Stimulated activated CD8-positive, alpha-beta memory T cell treated with anti-CD3 and anti-CD28 coated beads, Interleukin-7, amount 100 ng/mL, for 1 hour (primary cell): ENCODE measurements at places on chromosomes 3 and 15.

- DNase-seq: no peak
Observed at GRCh38 chr3:194313560-194314387, 37.4 kb downstream of the CPN2 start.

- no peak for DNase-seq
Observed at GRCh38 chr3:108879915-108880314, 57.3 kb downstream of the TRAT1 start.

DNA sequence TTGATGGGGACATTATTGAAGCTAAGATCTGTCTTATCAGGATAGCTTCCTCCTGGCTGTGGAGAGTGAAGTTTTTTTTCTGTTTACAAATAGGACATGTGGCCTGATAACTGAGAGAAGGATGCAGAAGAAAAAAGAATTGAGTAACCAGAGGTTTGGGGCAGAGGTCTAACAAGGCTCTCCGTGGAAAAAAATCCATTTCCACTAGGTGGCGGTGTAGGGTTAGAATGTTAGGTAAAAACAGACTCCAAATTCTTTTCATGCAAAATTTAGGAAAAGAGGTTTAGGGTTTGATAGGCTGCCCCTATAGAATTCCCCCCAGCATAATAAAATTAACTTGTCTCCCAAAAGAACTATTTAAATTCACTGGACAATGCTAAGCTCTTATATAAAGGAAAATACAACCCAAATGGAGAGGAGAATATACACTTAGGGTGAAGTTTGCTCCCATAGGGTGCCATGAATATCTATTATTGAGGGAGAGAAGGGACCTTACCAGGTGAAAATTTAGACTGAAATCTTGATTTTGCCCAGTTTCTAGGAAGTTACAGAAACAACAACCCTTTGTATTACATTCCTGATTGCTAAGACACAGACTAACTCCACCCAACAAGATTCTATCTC is 1560.4 kb downstream of the OTOL1 start:
- DNase-seq: no peak

DNA sequence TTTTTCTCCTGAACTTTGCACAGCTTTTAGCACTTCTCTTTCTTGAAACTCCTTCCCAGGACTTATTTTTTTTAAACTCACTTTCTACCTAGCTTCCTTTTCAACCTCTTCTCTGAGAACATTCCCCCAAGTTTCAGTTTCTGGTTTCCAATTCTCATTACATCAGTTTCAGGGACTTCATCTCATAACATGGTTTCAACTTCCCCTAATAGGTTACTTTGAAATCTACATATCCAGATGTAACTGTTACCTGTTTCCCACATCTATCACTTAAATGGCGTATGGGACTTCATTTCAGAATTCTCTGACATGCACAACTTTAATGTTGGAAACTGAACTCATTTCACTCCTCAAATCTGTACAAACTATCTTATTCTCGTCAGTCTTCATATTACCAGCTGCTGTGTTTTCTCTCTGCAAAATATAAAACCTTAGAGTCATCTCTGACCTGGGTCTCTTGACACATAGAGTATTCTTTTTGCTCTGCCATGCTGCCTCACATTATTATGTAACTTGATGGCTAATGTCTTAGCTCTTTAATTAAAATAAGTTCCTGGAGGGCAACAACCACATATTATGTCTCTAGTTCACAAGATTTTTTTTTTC is 58.4 kb downstream of the NME9 start:
- no peak for DNase-seq

DNA sequence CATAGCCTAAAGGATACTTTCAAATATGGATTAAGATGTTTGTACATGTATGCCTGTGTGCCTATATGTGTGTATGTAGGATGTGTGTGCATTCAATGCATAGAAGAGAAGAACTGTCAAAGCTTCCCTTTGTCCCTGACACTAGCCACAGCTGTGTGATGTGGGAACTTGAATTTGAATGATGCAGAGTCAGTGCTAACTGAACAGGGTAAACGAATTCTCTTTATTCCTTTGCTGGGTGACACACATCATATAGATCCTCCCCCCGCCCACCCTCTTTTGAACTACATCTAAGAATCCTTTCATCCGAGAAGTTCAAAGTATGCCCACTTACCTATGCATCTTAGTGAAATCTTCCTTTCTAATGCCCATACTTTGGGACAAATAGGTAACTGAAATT is 228.3 kb downstream of the GAP43 start:
- no peak for DNase-seq

GRCh38 chr3:33016846-33017405 is 65.5 kb downstream of the CCR4 start:
- DNase-seq: no peak

- DNase-seq: no peak
Observed at GRCh38 chr3:94082391-94082937, 19.6 kb downstream of the NSUN3 start.

DNA sequence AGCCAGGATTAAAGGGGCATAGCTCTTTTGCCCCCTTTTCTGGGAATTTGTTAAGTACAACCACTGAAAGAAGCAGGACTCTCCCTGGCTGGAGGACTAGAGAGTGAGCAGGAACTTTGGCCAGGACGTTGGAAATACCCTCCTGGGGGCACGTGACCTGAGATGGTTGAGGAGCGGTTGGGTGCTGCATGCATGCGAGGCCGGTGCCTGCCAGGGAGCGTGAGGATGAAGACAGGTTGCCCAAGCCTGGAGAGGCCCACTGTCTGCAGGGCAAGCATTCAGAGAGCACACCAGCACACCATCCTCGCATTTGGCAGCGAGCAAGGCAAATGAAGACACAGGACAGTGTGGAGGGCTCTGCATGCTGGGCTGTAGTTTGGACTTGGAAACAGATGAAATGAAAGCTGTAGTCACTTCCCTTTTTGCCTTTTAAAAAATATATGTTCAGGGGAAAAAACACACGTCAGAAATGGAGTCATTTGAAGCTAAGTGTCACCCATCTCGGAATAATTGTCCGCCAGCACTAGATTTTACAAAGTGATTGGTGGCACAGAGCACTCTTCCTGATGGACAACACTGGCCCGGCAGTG is 217.6 kb downstream of the SLCO3A1 start:
- DNase-seq: no peak

DNA sequence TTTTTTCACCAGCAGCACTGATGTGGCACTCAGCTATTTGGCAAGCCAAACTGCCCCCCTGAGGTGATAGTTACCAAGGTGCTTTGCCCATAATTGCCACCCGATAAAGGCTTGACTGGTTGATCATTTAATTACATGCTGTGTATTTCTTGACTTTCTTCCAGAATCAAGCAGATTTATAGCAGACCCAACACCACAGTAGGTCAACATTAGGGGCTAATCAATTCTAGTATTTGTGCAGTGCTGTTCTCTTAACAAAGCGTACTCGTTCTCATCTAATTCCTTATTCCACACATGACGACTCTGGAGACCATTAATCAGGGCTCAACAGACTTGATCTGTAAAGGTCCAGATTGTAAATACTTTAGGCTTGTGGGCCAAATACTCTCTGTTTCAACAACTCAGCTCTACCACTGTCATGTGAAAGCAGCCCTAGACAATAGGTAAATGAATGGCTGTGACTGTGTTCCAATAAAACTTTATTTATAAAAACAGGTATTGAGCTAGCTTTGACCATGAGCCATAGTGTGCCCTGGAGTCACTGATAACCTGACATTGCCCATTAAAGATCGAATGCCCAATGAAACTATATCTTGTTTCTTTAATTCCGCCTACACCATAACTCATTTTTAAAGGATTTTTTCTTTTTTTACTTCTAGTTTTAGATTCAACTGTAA is 119.1 kb upstream of the TMC3 start:
- DNase-seq: no peak

DNA sequence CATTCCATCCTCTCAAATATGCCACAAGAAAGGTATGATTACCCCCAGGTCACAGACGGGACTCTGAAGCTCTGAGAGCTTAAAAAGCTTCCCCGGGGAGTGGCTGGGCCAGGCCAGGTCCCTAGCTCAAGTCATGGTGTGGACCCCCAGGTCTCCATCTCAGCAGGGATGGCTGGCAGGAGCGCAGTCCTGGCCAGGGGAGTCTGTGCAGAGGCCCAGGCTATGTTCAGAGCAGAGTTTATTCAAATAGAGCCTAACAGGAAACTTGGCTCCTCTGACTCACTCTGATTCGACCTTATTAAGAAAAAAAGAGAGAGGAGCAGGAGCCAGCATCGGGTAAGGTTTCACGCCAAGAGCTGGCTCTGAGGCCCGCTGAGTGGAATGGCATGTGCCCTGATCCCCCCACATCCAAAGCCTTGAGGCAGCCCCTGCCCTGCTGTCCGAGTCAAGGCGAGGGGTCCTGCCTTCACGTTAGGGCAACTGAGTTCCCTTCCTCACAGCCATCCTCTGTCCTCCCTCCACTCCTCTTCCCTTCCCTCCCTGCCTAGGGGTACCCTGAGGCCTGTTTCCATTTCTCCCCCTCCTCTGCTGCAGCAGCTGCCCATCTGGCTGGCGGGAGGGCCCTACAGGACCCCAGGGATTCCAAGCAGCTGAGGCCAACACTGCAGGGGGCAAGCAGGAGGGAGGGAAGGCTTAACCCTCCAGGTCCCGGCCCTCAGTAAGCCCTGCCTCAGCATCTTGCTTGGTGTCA is 1.9 kb upstream of the LOXL1 start:
- DNase-seq: no peak

GRCh38 chr3:139715166-139715565 is 37.4 kb upstream of the NMNAT3 start:
- no peak for DNase-seq

GRCh38 chr15:41965441-41966413 is 6.6 kb downstream of the EHD4 start:
- no peak for DNase-seq

DNA sequence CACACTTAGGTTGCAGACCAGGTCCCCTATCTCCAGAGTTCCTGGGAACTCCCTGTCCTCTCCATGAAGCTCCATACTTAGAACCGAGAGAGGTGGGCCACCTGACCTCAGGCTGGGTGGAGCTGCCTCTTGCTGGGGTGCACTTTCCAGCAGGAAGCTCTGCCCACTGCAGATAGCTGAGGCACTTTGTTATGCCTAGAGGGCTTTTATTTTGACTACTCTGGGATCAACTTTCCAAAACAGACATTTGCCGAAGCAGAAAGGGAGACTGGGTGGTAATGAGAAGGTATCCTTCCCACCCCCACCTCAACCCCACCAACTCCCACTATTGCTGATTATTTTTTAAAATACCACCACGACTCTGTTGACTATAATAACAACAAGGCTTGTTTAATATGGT is 54.7 kb downstream of the CLDN11 start:
- no peak for DNase-seq

DNA sequence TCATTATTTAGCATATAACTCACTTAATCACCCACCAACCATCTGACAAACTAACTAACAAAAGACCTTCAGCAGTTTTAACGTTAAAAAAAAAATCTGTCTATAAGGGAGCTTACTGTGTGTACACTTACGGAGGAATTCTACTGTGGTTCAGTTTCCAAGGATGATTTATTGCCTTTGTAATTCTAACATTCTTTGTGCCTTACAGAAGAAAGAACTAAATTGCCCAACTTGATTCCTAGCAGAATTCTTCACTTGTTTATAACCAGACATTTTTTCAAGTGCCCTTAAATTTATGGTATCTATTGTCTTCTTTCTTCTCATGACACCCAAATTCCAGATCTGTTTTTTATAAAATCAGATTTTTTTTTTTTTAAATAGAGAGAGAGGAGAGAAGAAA is 119.7 kb upstream of the IGSF10 start:
- DNase-seq: no peak

GRCh38 chr3:133962849-133963248 is 66.9 kb downstream of the SLCO2A1 start:
- DNase-seq: no peak

GRCh38 chr3:195071916-195072820 is 198.8 kb downstream of the XXYLT1 start:
- no peak for DNase-seq

- no peak for DNase-seq
Observed at GRCh38 chr15:62050115-62050514, 10.1 kb downstream of the VPS13C start.

GRCh38 chr15:59321000-59321689 is 51.5 kb downstream of the MYO1E start:
- DNase-seq: no peak

- DNase-seq: no peak
Observed at GRCh38 chr3:124113485-124113884, 121.6 kb upstream of the ROPN1 start.

DNA sequence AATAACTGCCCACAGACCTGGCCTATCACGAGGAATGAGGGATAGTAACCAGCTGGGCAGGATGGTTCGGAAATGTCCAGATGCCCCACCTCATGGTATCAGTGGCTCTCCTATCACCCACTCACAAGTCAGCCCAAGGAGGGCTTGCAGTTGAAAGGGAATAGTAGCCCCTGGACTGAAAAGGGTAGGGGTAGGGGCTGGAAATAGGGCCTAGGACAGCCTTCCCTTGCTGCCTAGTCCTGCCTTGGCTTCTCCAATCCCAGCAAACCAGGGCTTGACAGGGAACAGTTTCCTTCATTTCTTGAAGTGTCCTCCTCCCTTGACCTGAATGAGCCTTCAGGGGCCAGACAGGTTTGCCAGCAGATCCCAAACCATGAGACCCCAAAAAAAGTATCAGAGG is 1.2 kb upstream of the CACNA2D2 start:
- DNase-seq: no peak

- no peak for DNase-seq
Observed at GRCh38 chr15:86568378-86568777, 488.7 kb downstream of the AGBL1 start.

DNA sequence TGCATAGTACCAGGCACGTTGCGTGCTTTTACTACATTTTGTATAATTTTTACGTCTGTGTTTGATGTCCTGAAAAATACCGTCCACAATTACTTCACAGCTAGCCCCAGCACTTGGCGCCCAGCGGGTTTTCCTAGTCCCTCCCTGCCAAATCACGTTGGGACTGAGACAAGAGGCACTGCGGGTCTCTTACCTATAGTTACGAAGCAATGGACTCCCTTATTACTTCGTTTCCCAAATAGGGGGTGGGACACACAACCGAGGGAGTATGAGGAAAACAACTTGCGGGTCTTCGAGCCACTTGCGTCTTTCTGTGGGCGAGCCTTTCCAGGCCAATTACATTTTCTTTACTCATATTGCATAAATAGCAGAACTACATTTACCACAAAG is 620 bp upstream of the CMSS1 start:
- DNase-seq: no peak
